ENCODE measurements at places on chromosomes 12 and 14.

DNA sequence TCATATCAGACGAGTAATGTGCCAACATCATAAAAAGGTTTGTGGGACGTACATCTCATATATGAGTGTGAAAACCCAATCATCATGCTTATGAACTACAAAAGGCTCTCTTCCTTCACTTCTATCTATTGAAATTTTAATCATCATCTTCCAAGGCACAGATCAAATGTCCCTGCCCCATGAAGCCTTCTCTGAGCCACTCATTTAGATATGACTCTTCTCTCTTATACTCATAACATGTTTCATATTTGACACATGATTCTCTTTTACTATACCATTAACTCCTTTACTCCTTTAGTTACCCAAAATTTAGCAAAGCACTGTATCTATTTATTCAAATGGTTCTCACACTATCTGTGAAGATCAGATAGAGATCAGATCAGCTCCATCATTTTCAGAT, 22.2 kb downstream of the RALGAPA1 start:
- DNase-seq, result no peak

GRCh38 chr12:45343269-45344051, 127.6 kb downstream of the ANO6 start:
- DNase-seq, result peak; percentile 86

DNA sequence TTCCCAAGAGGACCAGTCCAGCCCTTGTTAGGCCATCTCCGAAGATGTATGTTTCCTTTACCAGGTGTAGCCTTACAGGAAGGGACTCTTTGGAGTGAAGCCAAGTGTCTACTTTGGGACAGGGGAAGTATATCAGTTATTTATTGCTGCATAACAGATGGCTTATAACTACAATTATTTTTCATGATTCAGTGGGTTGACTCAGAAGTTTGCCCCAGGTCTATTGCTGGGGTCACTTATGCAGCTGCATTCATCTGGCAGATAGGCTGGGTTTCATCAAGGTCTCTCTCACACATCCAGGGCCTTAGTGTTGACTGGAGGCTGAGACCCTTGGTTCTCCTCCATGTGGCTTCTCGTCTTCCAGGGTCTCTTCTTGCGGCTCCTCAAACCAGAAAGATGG, 170.1 kb downstream of the NRXN3 start:
- no peak for DNase-seq

DNA sequence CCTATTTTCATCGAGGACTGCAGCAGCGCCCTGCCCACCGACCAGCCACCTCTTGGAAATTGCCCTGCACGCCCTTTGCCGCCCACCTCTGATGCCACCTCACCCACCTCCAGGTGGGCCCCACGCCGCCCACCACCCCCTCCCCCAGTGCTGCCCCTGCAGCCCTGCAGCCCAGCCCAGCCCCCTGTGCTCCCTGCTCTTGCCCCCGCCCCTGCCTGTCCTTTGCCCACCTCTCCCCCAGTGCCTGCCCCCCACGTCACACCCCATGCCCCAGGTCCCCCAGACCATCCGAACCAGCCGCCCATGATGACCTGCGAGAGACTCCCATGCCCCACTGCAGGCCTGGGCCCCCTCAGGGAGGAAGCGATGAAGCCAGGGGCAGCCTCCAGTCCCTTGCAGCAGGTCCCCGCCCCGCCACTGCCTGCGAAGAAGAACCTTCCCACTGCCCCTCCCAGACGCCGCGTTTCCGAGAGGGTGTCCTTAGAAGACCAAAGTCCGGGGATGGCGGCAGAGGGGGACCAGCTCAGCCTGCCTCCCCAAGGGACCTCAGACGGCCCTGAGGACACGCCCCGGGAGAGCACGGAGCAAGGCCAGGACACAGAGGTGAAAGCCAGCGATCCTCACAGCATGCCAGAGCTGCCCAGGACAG, 96.5 kb downstream of the LGMN start:
- no peak for DNase-seq

DNA sequence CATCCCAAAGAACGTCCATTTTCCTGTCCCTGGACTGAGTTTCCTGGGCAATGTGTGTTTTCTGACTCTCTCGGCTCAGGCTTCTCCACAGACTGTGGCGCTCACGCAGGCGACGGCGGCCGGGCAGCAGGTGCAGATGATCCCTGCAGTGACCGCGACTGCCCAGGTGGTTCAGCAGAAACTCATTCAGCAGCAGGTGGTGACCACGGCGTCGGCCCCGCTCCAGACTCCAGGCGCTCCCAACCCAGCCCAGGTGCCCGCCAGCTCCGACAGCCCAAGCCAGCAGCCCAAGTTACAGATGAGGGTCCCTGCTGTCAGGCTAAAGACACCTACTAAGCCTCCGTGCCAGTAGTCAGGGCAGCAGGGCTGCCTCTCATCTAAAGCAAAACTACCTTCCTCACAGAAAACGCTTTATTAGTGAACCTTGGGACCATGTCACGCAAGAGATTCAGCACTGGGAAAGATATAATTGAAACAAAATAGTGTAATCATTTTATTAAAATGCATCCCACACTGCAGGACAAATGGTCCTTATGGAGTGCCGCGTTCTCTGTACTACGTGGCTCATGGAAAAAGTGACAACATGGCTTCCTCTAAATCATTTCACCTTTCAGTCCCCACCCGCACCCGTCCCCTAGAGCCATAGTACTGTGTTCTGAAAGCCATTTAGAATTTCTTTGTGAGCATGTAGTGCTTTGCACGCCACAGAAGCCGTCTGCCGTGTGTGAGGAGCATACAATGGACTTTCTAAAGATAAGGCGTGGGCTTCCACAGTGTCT, 66.6 kb downstream of the DDX51 start:
- DNase-seq, result no peak

- DNase-seq, result no peak
Measured at GRCh38 chr12:118058227-118058626, 2.8 kb downstream of the WSB2 start.

- no peak for DNase-seq
Measured at GRCh38 chr12:119713551-119714031, 45.7 kb downstream of the PRKAB1 start.

All from EH (cell line).